ENCODE measurements at places on chromosomes 6 and 20.
A peak's percentile ranks its signal among the peaks of the same experiment; 100 is the strongest.

DNA sequence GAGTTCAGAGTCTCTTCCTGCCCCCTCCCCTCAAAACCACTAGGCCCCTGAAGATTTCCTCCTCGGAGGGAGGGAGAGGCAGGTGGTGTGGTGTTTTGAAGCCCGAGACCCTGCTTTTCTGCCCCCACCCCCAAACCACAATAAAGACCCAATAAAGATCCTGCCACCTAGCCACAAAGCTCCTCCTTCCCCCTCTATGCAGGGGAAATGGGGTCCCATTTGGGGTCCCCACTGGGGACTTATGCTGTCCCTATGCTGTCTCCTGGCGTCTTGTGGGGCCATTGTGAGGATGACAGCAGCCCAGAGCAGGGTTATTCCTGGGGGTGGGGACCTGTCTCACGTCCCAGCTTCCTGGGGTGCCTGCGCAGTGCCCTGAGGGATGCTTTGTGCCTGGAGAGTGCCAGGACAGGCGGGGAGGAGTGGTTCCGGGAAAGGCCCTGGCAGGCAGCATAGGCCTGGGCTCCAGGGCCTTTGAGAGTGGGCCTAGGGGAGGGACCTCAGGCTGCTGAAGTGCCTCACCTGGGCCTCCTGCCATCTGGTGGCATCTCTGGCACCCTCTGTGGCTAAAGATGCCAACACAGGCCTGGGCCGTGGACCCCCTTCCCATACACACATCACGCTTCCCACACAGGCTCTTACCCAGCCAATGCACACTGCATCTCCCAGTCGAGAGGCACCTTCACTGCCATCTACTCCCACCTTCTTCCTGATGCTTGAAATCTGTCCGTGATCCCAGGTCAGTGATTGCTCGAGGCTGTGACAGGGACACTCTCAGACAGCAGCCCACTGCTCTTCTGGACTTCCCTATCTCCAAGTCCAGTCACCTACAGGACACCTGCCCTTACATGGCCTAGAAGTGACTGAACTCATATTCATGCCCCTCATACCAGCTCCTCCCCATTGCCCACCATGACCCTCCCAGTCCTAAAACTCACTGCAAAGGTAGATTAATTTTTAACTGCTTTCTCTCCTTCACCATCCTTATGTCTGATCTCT lies 7.9 kb upstream of the ARMC12 start:
- peak; percentile 42 for DNase-seq

- no peak for DNase-seq
Observed at GRCh38 chr20:46838011-46838410, 56.6 kb upstream of the EYA2 start.

- DNase-seq = no peak
Observed at GRCh38 chr6:110422444-110422822, 7.1 kb upstream of the DDO start.

- DNase-seq = no peak
Observed at GRCh38 chr20:17229256-17229655, 2.4 kb downstream of the PCSK2 start.

DNA sequence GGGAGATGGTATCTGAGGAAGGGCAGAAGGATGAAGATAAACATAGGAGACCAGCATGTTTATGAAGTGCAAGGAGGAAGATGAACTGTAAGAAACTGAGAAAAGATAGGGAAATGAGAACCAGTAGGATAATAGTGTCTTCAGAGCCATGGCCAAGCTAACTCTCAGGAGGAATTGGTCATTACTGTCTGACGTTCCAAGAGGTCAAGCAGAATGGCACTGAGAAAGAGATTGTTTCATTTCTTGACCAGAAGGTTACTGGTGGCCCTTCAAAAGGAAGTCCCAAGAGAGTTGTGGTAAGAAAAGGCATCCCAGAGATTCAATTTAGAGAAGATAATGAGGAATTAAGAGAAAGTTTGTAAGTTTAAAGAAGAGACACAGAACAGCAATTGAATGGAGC lies 47.5 kb downstream of the EYA4 start:
- no peak for DNase-seq

DNA sequence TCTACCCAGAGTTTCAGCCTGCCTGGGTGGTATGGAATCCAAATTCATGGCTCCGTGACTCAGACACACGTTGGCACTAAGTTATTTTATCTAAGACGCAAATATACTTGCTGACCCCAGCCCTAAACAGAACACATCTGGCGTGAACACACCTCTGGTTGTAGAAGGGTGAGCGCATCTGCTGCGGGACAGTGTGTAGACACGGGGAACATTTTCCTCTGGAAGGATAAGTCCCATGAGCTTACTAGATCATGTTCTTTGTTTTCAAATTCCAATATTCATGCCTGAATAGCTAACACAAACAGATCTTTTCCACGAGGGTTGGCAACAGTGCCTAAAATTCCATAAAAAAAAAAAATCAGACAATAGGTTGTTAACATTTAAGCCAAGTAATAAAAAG lies 87.8 kb downstream of the TMEM170B start:
- DNase-seq = no peak

DNA sequence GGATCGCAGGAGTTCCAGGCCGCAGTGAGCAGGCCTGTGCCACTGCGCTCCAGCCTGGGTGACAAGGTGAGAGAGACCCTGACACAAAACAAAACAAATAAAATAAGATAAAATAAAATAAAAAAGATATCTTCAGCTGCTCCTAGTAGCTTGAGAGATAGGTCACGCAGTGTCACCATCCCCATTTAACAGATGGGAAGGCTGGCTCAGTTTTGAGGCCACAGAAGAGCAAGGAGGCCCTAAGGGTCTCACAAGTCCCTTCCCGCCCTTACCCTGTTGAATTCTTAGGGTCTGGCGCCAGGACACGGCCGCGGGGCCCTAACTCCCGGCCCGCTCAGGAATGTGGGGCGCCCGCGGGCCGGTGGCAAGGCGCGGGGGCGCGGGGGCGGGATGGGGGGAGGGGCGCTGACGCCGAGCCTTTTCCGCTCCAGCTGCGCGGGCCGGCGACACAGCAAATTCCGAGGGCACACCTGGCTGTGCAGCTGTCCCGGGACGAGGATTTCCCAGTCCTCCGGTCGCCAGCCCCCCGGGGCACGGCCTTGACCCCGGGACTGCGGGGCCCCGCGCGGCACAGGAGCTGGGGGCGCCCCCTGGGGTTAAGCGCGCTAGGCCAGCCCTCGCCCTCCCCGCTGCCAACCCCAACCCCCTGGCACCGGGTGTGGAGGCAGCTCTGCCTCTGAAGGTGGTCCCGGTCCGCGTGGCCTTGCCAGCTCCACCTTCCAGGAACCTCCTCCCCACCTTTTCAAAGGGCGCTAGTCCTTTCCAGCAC lies 10.3 kb upstream of the R3HDML start:
- peak; percentile 9 for DNase-seq

Measured in activated gamma-delta T cell treated with Interleukin-2 at 50 U/mL for 16 hours (primary cell).